ENCODE measurements at places on chromosomes 16 and 17.

DNA sequence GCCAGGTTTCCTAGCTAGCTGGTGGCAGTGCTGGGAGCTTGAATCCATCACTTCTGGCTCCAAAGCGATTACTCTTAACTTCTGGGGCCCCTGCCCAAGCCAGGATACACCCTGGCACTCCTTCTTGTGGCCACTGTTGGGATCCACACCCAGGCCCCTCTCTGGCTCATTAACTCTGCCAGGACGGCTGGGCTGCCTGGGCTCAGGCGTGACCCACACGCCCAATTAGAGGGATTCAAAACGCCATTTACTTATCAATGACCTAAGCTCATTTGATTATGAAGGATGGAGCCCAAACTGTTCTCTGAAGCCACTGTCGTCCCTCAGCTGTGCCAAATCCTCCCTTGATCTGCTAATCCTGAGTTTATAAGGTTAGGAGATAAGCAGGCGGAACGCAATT is 79.7 kb upstream of the BRD7 start:
- DNase-seq: no peak

DNA sequence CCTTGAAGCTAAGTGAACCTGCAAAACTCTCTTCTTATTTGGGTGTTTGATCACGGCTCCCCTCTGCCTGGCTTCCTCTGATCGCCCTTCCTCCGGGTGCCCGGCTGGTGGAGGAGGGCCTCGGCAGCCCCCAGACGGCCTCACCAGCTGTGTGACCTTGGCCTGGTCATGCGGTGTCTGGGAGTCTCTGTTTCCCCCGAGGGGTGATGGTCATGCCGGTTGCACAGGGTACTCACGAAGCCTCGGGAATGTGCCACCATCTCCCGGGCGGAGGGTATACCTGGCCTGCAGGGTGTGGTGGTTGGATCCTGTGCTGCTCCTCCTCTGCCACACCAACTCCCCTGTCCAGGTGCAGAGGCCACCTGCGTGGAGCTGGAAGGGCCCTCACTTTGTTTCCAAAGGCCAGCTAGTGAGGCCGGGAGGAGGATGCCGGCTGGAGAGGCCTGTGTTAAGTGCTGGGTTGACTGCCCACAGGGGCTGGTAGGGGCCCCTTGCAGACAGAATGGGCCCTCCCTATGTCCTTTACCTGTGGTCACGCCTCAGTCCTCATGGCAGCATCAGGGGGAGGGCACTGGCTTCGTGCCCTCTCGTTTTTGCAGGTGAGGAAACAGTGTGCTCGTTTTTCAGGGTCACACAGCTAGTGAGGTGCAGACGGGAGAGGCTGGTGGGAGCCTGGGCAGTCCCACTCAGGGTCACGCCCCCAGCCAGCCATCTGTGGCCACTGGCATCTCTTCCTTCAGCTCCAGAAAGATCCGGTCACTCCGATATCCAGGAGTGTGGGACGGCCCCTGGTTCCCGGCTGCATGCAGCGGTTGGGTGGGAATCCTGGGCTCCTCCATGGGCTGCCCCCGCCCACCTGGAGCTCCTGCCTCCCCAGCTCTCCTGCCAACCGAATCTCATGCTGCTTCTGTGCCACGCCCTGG is 148.5 kb upstream of the GSE1 start:
- DNase-seq: no peak

DNA sequence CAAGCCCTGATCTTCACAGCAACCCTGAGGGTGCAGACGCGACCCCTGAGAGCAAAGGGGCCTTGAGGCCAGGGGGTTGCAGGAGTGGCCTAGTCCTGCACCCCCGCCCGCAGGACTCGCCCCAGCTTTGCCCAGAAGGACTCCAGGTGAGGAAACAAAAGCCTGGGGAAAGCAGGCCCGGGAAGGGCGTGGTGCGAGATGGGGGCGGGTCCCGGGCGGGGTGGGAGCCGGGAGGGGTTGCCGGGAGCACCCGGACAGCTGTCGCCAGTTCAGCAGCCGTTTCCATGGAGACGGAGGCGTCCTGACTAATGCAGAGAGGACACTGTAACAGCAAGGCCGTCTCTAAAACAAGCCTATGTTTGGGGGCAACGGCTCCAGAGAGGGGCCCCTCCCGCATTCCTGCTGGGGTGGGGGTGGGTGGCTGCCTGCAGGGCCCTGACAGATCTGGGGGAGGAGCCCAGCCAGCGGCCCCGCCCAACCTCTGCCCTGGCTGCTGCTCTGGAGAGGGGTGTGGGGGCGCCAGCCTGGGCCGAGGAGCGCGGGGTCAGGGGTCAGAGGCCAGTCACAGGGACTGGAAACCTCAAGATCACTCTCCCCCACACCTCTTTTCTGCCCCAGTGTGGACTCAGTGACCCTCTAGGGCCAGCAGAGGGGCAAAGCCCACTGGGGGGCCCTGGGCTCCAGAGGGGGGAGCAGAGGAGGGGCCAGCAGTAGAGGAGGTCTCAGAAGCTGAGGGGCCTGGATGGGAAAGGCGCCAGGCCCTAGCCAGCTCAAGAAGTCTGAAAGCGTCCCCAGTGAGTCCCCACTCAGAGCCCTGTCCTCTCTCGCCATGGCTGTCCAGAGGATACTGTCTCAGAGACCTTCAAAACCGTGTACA is 3.1 kb upstream of the TPPP3 start:
- DNase-seq: no peak

- DNase-seq: no peak
Measured at GRCh38 chr17:28816540-28816939, 26.1 kb downstream of the FAM222B start.

GRCh38 chr17:44170499-44171201 is at the start of gene ASB16:
TSS of gene ASB16 (plus strand) at chr17:44170704. CDS start at chr17:44170790, 86 bp downstream.
- no peak for DNase-seq

DNA sequence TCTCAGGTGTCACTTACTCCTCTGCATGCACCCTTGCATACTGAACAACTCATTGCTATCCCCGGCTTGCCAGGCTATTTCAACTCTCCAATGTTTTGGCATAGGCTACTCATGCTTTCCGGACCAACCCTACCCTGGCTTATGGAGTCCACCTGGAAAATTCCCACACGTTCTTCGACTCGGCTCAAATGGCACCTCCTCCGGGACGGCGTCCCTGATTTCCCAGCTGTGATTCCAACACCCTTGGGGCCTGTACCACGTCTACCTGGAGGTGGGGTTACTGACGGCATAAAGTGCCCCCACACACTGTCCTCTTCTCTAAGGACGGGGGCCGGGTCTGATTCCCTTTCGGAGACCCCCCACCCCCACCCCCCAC is 498 bp downstream of the SMYD4 start:
- DNase-seq: no peak

GRCh38 chr17:66702106-66702936 is 132.6 kb upstream of the CACNG5 start:
- no peak for DNase-seq

DNA sequence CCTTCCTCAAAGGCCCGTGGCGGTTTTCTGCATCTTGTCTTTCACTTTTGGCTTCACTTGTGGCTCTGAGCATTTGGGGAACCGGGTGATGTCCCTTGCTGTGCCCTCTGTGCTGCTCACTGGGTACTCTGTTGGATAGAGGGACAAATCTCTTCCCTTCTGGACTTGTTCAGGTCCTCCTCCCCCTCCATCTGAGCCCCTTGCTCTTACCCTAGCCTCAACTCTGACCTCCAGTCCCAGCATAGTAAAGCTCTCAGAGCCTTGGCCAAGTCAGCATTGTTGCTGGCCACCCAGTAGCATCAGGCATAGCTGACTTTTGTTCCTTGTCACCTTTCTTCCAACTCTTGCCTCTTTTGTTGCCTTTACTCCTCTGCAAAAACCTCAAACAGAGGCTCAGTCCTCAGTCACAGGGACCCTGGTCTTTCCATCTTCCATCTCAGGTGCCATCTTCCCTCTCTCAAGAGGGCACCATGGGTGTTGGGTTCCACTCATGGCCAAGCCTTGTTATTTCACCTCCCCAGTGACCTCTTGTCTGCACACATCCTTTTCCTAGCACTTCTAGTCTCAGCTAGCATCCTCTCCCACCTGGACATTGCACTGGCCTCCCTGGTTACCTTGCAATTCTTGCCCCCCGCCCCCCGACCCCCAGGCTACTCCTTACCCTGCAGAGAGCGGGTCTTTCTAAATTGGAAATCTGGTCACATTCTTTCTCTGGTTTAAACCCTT is 393 bp upstream of the PSMB10 start:
- no peak for DNase-seq

- DNase-seq: no peak
Measured at GRCh38 chr17:6168296-6168695, 98.1 kb downstream of the WSCD1 start.

- DNase-seq: no peak
Measured at GRCh38 chr16:13055480-13055879, 154.1 kb downstream of the SHISA9 start.

GRCh38 chr17:80347536-80347935 is 67.4 kb upstream of the ENDOV start:
- DNase-seq: no peak

GRCh38 chr16:88013091-88013609 is 61.9 kb downstream of the BANP start:
- no peak for DNase-seq

GRCh38 chr16:57138281-57138935 is 46.0 kb downstream of the CPNE2 start:
- no peak for DNase-seq

All from stimulated activated CD8-positive, alpha-beta memory T cell treated with anti-CD3 and anti-CD28 coated beads, Interleukin-12 subunit alpha, Interleukin-12 subunit beta, amount 100 ng/mL, for 4 hours (primary cell).